ENCODE measurements at places on chromosomes 5 and 9.
A peak's percentile ranks its signal among the peaks of the same experiment; 100 is the strongest.

DNA sequence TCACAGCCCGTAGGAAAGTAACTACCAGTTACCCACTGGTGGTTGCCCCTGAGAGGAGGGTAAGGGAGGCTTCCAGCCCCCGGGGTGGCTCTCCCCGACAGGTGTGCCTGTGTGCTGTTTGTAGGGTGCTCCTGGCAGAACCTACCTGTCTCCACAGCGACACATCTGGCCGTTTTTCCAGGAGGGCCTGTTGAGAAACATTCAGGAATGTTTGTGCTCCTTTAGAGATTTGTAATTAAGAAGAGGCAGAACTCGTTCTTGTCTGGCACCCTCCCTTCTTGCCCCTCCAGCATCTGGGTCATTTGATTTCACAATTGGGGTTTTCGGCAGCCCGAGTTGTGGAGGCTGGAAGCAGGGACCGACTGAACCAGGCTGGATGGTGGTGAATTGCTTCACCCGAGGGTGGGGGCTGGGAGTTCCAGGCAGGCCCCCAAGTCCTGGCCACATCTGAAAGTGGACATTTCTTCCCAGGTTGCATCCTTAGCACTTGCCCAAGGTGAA, 74.2 kb downstream of the WWC1 start:
- DNase-seq, result no peak

GRCh38 chr9:28212979-28213378, 639.7 kb upstream of the C9orf72 start:
- no peak for DNase-seq

DNA sequence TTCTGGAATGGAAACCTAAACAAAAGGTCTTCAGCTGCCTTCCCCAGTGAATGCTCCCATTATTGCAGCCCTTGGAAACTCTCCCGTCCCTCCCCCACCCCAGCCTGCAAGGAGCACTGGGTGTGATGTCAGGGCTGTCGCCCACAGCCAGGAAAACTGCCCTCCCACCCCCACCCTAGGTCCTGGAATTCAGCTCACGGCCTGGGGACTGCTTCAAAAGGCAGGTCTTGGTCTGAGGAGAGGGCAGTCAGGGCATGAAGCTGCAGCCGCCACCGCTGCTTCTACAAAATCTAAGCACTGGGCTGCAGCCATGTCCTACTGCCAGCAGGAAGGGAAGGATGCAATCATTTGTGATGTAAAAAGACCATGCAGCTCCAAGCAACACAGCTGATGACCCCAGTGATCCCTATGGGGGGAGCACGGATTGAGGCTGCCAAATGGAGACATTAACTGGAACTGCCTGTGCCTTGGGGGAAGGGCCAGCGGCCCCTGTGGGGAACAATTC, 11.4 kb downstream of the GRHPR start:
- peak; percentile 79 for DNase-seq

- DNase-seq, result no peak
Observed at GRCh38 chr5:173645437-173645807, 29.0 kb upstream of the BOD1 start.

- no peak for DNase-seq
Observed at GRCh38 chr9:101691657-101692056, 46.8 kb downstream of the GRIN3A start.

- no peak for DNase-seq
Observed at GRCh38 chr5:53969176-53969730, 341.1 kb downstream of the ARL15 start.

GRCh38 chr5:123950701-123951581, 439.0 kb downstream of the CSNK1G3 start:
- no peak for DNase-seq

DNA sequence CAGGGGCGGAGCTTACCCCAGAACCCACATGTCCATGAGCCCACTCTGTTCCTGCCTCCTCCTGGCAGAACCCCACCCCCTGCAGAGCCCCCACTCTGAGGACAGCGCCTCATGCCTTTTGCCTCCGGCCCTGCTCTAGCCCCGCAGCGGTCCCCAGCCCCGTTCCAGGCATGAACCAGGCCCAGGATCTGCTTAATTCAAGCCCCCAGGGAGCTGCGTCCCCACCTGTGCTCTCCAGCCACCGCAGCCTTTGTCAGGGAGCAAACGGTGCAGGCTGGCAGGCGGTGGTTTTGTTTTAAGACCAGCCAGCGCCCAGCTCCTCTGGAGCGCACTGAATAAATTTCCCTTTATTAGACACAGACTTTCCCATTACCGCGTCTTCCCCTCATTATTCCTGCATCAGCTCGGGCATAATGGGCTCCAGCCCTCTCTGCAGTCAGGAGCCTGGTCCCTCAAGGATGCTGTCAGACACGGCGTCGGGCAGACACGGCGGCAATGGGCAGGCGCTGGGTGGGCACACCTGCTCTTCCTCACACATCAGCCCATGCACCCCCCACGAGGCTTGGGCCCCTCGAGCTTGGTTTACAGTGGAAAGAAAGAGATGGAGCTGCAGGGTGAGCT, 137.6 kb downstream of the OLFM1 start:
- no peak for DNase-seq

GRCh38 chr9:131302244-131303075, 12.9 kb downstream of the PLPP7 start:
- DNase-seq, result no peak

- DNase-seq, result no peak
Observed at GRCh38 chr5:10555277-10555684, 8.6 kb upstream of the ANKRD33B start.

- DNase-seq, result no peak
Observed at GRCh38 chr9:91151718-91152095, 210.0 kb downstream of the AUH start.

DNA sequence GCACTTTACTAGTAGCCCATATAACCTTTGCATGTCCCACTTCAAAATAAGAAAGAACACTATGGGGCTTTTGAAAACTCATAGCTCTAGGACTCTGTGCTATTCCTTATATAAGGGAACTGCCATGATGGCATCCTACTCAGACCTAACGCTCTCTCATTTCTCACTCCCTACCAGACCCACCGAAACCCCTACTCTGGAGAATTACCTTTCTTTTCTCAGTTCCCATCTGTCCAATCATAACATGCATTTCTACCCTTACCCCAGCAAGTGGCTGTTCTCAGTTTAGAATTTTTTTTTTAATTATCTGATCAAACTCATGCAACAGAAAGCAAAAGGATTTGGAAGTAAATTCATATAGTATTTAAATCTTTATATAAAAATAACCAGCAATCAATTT, 27.3 kb downstream of the CARNMT1 start:
- DNase-seq, result no peak

GRCh38 chr9:133351908-133352634, 4.1 kb downstream of the RPL7A start:
- no peak for DNase-seq

DNA sequence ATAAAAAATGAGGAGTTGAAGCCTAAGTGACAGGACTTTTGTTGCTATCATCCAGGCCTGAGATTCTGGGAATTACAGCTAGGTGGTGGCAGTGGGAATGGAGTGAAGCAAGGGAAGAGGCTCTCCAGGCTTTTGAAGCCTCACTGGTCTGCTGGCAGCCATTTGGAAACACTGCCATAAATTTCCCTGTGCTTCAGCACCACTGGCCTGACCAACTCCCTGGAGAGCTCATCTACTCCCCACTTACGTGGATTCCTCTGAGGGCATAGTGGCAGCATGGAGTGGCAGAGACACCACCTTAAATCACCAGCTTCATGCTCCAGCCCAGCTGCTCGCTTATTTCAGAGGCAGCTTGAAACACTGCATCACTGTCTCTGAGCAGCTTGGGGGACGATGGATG, 518.2 kb downstream of the TLR4 start:
- no peak for DNase-seq

DNA sequence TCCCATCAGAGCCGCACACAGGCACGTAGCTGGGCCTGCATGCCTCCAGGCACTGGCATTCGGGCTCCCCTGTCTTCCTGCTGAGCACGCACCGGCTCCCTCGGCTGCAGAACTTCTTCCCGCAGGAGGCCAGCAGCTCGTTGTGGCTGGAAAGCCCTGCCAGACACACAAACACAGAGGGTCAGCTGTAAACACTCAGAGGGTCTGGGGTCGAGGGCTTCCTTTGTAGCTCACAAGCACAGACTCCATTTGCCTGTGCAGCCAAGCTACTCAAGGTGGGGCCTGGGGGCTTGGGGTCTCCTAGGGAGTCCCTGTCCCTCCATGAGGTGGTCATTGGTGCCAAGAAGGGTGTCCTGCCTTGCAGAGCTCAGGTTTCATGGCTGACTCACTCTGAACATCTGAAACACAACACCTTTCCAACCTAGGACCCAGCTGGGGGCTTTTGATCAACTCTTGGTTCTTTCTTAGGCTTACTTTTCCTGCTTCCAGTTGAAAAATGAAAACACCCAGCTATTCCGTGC, 211.4 kb downstream of the FSTL4 start:
- no peak for DNase-seq

- no peak for DNase-seq
Observed at GRCh38 chr9:97852001-97852398, 1.0 kb upstream of the FOXE1 start.

- DNase-seq, result no peak
Observed at GRCh38 chr9:36855448-36856315, 178.4 kb downstream of the PAX5 start.

GRCh38 chr9:14961372-14962068, 51.3 kb upstream of the FREM1 start:
- DNase-seq, result no peak

GRCh38 chr5:93578813-93579691, 2.0 kb downstream of the NR2F1-AS1 start:
- DNase-seq, result peak; percentile 56

GRCh38 chr5:59133764-59134261, 550.9 kb downstream of the RAB3C start:
- no peak for DNase-seq

DNA sequence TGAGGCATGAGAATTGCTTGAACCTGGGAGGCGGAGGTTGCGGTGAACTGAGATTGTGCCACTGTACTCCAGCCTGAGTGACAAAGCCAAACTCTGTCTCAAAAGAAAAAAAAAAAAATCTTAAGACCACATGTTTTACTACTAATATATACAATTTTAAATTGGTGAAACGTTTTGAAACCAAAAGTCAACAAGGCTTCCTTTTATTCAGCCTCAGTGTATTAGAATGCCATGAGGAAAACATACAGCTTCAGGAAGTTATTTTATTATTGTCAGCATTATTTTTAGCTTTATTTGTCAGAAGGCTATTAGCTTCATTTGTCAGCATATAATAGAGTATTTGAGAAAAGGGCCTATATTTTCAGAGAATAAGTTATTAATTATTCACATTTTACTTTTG, 163.9 kb upstream of the SH3GL2 start:
- DNase-seq, result no peak

- DNase-seq, result no peak
Observed at GRCh38 chr9:94086486-94087345, 2.5 kb downstream of the PTPDC1 start.

DNA sequence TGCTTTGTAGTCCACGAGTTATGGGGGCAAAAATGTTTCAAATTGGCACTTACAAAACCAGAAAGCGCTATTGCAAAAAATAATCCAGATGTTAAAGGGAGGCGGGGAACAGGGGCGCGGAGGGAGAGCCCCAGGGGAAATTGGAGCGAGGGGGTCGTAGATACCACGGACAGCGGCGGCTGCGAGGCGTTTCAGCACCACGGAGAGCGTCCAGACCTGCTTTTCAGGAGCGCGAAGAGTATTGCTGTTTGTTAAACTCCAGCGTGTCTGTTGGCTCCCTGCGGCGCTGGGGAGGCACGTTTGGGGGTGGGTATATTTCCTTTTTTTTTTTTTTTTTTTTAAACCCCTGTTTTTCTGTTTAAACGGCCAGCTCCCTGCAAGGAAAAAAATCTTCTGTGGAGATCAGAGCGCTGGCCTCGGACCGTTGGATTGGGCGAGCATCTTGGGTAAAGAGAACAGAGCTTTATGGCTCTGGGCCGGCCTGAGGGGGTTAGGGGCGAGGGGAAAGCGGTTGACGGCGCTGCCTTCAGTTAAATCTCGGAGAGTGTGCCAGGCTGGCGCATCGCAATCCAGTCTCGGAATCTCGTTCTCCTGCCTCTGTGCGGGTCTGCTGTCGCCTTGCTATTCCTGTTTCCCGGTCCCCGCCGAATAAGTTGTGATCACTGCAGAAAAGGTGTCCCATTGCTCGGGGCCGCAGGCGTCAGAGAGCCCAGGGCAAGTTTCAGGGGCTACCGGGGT, at the start of gene GLRA1:
GLRA1 (minus strand) TSS at position 288 of the 738 bp plus-strand sequence. CDS start 302 bp downstream, outside the sequence.
- no peak for DNase-seq
